Astrocyte (in vitro differentiated cells and primary cell): ENCODE measurements at places on chromosomes 5 and 9. TPM values are rescaled to one million over a fixed set of nuclear protein-coding genes. Genes with fewer than 3 reads are reported as not detected.

The DCTN4 gene
- total RNA-seq = 53.8 and 57.0 TPM in 2 replicates

DNA sequence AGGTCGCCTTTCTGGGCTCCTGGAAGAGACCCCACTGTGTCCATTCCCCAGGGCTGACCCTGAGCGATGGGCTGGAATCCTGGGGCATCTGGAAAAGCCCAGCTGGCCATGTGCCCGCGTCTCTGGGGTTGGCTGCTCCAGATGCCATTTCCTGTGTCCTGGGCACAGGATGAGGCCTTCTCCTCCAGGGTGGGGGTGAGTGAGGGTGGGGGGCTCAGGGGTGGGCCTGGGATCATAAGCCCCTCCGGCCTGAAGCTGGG, 30.7 kb downstream of the PAEP start:
- no peaks in the 10 kb centered on the region for H3K36me3 ChIP-seq
- H3K27ac ChIP-seq = no peak overlapping the region
- peaks cover 4% of the 10 kb centered on the region for H3K27me3 ChIP-seq
- no peak for DNase-seq

DNA sequence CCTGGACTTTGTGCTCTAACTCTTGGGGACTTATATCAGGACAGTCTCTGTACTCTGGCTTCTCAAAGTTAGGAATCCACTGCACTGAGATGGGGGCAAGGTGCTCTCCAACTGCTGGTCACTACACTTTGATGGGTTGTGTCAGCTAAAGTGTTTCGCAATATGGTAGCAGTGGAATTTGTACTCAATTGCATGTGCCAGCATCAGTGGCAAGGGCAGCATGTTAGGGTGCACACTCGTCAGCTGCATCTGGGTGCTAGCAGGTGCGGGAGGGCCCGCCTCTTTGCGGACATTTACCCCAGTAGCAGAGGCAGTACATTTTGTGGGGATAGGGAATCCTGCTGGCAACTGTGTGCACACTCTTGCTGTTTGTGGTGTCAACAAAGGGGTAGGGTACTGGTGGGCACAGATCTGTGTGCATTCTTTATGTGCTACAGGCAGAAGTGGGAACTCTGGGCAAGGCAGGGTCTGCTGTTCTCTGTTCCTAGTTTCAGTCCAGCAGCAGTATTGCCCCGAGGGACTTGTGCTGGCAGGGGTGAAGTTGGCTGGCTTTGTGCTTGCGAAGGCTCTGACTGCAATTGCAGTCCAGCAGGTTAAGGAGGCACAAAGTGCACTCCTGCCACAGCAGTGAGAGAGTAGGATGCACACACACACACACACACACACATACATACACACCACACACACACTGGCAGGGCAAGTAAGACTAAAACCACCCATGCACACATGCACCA, 924.8 kb upstream of the CDH9 start:
- no peak overlapping the region for H3K27ac ChIP-seq
- no peak overlapping the region for H3K4me3 ChIP-seq
- H3K4me1 ChIP-seq = no peaks in the 10 kb centered on the region
- H3K36me3 ChIP-seq = no peaks in the 10 kb centered on the region

DNA sequence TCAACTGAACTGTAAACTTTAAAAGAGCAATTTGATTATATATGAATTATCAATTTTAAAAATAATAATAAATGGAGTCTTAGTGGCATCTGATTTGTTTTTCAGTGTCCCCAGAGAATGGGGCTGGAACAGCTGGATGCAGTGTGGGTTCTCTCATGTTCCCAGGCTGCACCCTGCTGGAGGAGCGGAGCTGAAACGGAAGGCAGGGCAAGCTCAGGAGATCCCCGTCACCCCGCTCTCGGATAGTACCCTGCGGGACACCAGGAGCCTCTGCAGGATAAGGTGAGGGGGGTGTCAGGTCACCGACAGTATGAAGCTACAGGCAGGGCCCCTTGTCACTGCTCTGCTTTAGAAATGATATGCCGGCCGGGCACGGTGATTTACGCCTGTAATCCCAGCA, 57.3 kb downstream of the S1PR3 start:
- H3K4me3 ChIP-seq = no peak overlapping the region
- DNase-seq = no peak
- H3K4me1 ChIP-seq = no peaks in the 10 kb centered on the region
- H3K27me3 ChIP-seq = no peaks in the 10 kb centered on the region
- H3K36me3 ChIP-seq = peaks cover 26% of the 10 kb centered on the region

The GPX3 gene
- total RNA-seq = 12.2 and 15.6 TPM in 2 replicates

DNA sequence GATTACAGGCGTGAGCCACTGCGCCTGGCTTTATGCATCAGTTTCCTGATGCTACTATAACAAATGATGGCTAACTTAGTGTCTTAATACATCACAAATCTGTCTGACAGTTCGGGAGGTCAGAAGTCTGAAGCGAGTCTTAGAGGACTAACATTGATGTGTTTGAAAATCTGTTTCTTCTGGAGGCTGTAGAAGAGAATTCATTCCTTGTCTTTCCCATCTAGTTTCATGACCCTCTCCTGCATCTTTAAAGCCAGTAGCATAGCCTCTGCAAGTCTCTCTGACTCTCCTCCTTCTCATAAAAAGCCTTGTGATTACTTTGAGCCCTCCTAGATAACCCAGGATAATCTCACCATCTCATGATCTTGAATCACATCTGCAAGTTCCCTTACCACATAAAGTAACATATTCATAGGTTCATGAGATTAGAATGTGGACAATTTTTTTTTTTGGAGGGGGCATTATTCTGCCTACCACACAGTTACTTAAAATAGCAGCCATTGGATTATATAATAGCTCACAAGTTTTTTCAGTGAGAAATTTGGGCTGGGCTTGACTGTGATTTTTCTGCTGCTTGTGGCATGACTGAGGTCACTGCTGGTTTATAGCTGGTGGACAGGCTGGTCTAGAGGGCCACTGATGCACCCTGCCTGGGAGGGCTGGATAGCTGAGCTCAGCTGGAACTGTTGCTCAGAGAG, 134.8 kb downstream of the FBXL7 start:
- no peaks in the 10 kb centered on the region for H3K4me1 ChIP-seq
- H3K4me3 ChIP-seq = no peak overlapping the region
- H3K27ac ChIP-seq = no peak overlapping the region
- no peaks in the 10 kb centered on the region for H3K27me3 ChIP-seq

The DND1 gene
- total RNA-seq = 1.4 and 1.7 TPM in 2 replicates

The EIF4E1B gene
- not detected in 2 replicates for total RNA-seq

The PCDHA10 gene
- 15.5 and 16.0 TPM in 2 replicates for total RNA-seq

GRCh38 chr5:172762214-172763119, 8.5 kb downstream of the DUSP1 start:
- H3K27me3 ChIP-seq = no peaks in the 10 kb centered on the region
- no peak overlapping the region for H3K27ac ChIP-seq
- peaks cover under 1% of the 10 kb centered on the region for H3K36me3 ChIP-seq

The SPATA31A6 gene
- total RNA-seq = not detected in 2 replicates

DNA sequence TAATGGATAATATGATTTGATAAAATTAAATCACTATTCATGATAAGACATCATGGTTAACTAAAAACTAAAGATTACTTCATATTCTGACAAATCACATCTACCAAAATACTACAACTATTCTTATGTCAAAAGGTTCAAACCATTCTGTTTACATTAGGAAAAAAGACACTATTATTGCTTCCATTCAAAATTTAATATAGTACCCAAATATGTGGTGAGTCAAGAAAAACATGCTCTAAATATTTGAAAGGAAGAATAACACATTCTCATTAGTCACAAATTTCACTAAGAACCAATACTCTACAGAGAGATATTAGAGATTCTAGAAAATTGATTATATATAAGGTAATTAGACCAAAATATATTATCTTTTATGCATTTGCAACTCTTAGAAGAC, 234.0 kb downstream of the TMEM232 start:
- H3K4me3 ChIP-seq = no peak overlapping the region
- H3K4me1 ChIP-seq = no peaks in the 10 kb centered on the region
- DNase-seq = no peak
- H3K36me3 ChIP-seq = no peaks in the 10 kb centered on the region

The NIM1K gene
- total RNA-seq = 0.54 and 1.5 TPM in 2 replicates

- H3K4me1 ChIP-seq = no peaks in the 10 kb centered on the region
- peak overlapping the region; percentile 41 for H3K27ac ChIP-seq
- H3K4me3 ChIP-seq = no peak overlapping the region
These were observed 32.1 kb upstream of the IL6ST start for GRCh38 chr5:56026863-56027300.

- H3K4me3 ChIP-seq = no peak overlapping the region
- no peaks in the 10 kb centered on the region for H3K27me3 ChIP-seq
- H3K27ac ChIP-seq = no peak overlapping the region
- no peaks in the 10 kb centered on the region for H3K4me1 ChIP-seq
These were observed 81.2 kb downstream of the PHAX start for GRCh38 chr5:126681970-126682369.

- H3K36me3 ChIP-seq = no peaks in the 10 kb centered on the region
- no peaks in the 10 kb centered on the region for H3K4me1 ChIP-seq
- H3K27me3 ChIP-seq = no peaks in the 10 kb centered on the region
These were observed 42.7 kb downstream of the FBXL17 start for GRCh38 chr5:108339220-108339619.

GRCh38 chr5:107776506-107776905, 105.8 kb upstream of the EFNA5 start:
- no peaks in the 10 kb centered on the region for H3K36me3 ChIP-seq
- H3K27me3 ChIP-seq = no peaks in the 10 kb centered on the region
- no peak for DNase-seq
- no peak overlapping the region for H3K27ac ChIP-seq

DNA sequence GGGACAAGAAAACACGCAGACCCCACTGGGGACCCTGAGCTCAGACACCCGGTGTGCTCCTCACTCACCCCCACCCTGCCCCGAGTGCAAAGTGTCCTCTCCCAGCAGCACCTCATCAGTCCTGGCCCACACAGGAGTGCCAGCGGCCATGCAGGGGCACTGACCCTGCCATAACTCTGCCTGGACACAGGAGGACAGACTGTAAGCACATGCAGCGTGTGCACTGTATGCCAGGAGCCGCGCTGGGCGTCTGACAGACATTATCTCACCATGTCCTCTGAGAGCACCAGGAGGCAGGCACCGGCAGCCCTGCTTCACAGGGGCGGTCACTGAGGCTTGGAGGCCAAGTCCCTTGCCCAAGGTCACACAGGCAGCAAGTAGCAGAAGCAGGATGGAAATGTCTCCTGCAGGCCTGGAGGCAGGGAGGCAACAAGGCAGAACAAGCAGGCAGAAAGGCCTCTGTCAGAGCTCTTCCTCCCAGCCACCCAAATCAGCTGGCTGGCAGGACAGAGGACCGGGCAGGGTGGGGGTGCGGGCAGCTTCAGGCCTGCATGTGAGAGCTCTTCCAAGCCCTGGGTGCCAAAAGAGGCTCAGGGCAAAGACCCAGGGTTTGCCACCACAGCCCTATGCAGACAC, 8.4 kb downstream of the EEIG1 start:
- H3K36me3 ChIP-seq = no peaks in the 10 kb centered on the region
- H3K27me3 ChIP-seq = no peaks in the 10 kb centered on the region
- peaks cover 25% of the 10 kb centered on the region for H3K4me1 ChIP-seq
- DNase-seq = no peak

DNA sequence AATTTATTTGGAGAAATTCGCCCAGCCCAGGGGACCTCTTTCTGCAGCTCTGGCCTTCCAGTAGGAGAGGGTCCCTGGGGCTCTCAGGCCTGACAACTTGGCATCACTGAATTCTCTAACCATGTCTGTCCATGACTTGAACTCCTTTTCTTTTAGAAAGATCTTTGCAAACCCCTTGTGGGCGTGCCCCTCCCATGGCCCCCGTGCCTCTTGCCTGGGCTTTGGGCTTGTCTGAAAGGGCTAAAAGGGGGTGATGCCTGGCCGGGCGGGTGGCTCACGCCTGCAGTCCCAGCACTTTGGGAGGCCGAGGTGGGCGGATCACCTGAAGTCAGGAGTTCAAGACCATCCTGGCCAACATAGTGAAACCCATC, 3.2 kb upstream of the SQSTM1 start:
- H3K4me3 ChIP-seq = peak overlapping the region; percentile 17
- H3K27ac ChIP-seq = no peak overlapping the region
- no peaks in the 10 kb centered on the region for H3K27me3 ChIP-seq
- peaks cover 38% of the 10 kb centered on the region for H3K4me1 ChIP-seq
- no peak for DNase-seq

GRCh38 chr9:83445703-83446265, 92.4 kb downstream of the FRMD3 start:
- H3K4me3 ChIP-seq = no peak overlapping the region
- no peaks in the 10 kb centered on the region for H3K36me3 ChIP-seq
- no peak for DNase-seq
- no peak overlapping the region for H3K27ac ChIP-seq
- H3K4me1 ChIP-seq = no peaks in the 10 kb centered on the region

- DNase-seq = no peak
- no peaks in the 10 kb centered on the region for H3K36me3 ChIP-seq
- no peaks in the 10 kb centered on the region for H3K27me3 ChIP-seq
- no peak overlapping the region for H3K4me3 ChIP-seq
- no peak overlapping the region for H3K27ac ChIP-seq
These were observed 122.2 kb downstream of the TRPM6 start for GRCh38 chr9:74765481-74765971.

- DNase-seq = peak; percentile 65
- no peaks in the 10 kb centered on the region for H3K36me3 ChIP-seq
- H3K4me3 ChIP-seq = no peak overlapping the region
These were observed 312.0 kb upstream of the EDIL3 start for GRCh38 chr5:84696651-84697050.

The FAM163B gene
- not detected in 2 replicates for total RNA-seq

The ANKRD20A1 gene
- total RNA-seq = 0.89 and 1.2 TPM in 2 replicates

DNA sequence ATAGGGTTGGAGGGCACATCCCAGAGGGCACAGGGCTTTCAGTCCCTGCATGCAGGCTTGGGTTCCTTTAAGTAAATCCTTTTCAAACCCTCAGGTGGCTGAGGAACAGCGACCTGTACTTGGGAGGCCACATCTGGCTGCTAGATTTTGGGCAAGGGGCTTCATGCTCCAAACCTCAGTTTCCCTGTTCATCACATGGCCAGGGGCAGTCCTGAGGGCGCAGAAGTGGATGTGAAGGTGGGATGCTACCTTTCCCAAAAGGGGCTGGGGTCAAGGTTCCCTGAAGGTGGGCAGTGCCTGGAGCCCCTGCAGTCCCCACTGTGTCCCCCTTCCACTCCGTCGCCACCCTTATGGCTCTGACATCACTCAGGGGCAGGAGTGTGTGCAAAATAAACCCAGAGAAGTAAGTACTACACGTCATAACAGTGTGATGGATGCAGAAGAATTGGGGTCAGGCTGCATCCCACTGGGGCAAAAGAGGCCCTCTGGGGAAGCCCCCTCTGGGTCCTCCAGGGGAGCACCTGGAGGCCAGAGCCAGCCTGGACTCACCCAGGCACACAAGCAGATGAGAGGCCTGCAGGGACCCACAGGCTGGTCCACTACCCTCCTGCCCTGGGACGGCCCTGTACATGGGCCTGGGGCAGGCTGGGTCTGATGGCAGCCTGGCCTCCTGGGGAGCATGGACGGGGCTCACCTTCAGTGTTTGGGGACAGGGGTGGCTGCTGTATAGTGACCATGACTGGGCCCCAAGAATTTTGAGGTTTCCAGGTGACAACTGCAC, 1.9 kb upstream of the CARD19 start:
- no peaks in the 10 kb centered on the region for H3K27me3 ChIP-seq
- H3K36me3 ChIP-seq = no peaks in the 10 kb centered on the region
- H3K4me3 ChIP-seq = no peak overlapping the region
- peaks cover 26% of the 10 kb centered on the region for H3K4me1 ChIP-seq
- DNase-seq = no peak

GRCh38 chr9:124929464-124929863, 11.4 kb downstream of the GOLGA1 start:
- H3K36me3 ChIP-seq = peaks cover 37% of the 10 kb centered on the region
- DNase-seq = no peak
- no peaks in the 10 kb centered on the region for H3K27me3 ChIP-seq
- H3K27ac ChIP-seq = no peak overlapping the region
- no peaks in the 10 kb centered on the region for H3K4me1 ChIP-seq
- H3K4me3 ChIP-seq = no peak overlapping the region
